B cell (primary cell): ENCODE measurements at places on chromosomes 5 and 9. TPM values are rescaled to one million over a fixed set of nuclear protein-coding genes. Genes with fewer than 3 reads are reported as not detected.

DNA sequence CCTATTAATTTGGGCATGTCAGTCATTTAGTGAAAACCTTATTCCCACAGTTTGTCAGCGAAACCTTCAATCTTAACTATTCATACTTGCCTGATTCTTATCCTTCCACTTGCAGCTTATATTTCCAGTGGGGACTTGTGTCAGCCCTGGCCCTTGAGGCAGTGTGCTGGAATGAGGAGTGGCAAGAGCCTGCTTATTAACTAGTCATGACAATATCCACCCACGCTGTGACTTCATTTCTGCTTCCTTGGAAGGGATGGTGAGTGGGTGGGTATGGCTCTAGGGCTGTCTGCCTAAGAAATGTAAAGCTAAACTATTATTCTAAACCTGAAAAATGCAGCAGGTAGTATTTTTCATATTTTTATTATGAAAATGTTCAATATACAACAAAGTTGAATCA, 34.0 kb upstream of the LURAP1L start:
- H3K36me3 ChIP-seq = no peaks in the 10 kb centered on the region
- no peaks in the 10 kb centered on the region for H3K27me3 ChIP-seq
- H3K27ac ChIP-seq = no peak overlapping the region
- no peaks in the 10 kb centered on the region for H3K4me1 ChIP-seq

DNA sequence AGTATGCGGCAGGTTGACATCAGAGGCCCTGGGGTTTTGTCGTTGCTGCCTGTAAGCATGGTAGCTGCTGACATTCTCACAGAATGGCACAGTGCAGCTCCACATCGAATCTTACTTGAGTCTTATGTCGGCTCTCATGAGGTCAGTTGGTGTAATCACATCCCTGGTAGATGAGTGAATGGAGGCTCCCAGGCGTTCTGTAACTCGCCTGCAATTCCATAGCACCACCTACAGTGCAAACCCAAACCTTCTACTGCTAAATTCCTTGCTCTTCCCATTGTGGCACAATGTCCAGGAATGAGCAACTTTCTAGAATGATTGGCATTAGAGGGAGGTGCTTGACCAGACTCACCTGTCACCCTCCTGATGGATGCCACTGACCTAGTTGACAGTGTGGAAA, 578.4 kb downstream of the CCDC171 start:
- no peaks in the 10 kb centered on the region for H3K4me1 ChIP-seq
- no peak for DNase-seq
- H3K27me3 ChIP-seq = no peaks in the 10 kb centered on the region
- H3K4me3 ChIP-seq = no peak overlapping the region

DNA sequence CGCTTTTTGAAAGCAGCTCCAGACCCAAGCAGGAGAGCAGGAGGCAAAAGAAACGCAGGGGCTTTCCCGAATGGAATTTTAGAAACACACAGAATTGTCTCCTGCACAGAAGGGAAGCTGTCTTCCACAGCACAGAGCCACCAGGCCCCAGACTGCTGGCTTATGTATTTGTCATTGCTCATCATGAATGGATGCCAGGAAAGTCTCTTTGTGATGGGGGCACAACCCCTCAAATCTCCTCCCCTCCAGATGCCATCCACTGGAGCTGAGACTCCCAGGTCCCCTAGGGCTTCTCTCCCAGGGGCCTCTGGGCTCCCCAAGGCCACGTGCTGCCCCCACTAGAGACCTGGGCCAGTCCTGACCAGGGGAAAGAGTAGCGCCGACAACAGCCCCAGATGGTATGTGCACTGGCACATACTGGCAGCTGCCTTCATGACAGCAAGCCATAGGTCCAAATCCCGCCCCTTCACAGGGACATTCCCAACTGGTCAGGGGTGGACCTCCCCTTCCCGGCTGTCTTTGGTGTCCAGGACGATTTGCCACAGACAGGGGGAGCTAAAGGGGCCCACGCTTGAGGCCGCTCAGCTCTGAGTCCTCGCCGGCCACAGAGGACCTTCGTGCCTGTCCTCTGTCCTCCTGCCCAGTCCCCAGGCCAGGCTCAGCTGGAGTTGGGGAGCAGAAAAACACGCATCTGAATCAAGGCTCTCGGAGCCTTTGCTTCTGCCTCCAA, 127.8 kb downstream of the KCNIP1 start:
- H3K27ac ChIP-seq = no peak overlapping the region
- H3K36me3 ChIP-seq = no peaks in the 10 kb centered on the region
- no peak for DNase-seq
- peaks cover 17% of the 10 kb centered on the region for H3K4me1 ChIP-seq
- H3K27me3 ChIP-seq = peaks cover 3% of the 10 kb centered on the region

Gene ANKRD33B
- 23.4 and 24.8 TPM in 2 replicates for total RNA-seq

DNA sequence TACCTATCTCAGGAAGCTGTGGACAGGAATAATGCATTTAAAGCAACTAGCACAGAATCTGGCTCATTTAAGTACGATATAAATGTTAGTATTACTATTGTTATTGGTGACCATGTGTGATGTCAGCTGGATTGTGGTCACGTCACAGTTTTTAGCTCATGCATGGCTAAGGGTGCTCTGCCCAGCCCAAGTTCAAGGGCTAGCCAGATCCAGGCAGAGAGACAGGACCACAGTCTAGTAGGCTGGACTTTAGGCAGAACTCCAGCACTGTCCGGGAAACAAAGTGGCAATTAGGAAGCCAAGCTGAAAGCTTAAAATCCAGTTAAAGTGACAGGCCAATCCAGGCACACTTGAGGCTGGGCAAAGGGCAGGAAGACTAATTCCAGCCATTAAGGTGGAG, 273.6 kb downstream of the ADAMTSL1 start:
- H3K36me3 ChIP-seq = no peaks in the 10 kb centered on the region
- no peak overlapping the region for H3K4me3 ChIP-seq
- DNase-seq = no peak
- H3K27ac ChIP-seq = no peak overlapping the region
- no peaks in the 10 kb centered on the region for H3K4me1 ChIP-seq

Gene RORB
- not detected in 2 replicates for total RNA-seq

Gene NR5A1
- total RNA-seq = not detected in 2 replicates

DNA sequence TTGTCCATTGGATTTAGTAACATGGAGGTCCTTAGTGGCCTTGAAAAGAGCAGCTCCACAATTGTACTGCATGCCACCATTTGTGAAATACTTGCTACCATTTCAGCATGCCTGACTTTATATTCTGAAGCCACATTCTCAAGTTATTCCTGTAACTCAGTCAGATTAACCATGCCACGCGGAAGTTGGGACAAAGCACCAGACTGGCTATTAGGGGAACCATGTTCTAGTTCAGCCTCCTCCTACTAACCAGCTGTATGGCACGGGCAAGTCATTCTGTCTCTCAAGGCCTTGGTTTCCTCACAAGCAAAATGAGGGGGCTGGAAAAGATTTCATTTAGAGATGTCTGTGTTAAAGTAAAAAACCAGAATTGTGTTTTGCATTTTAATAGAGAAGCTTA, 418.0 kb downstream of the PLK2 start:
- H3K4me1 ChIP-seq = no peaks in the 10 kb centered on the region
- DNase-seq = no peak
- no peak overlapping the region for H3K27ac ChIP-seq
- H3K36me3 ChIP-seq = no peaks in the 10 kb centered on the region

DNA sequence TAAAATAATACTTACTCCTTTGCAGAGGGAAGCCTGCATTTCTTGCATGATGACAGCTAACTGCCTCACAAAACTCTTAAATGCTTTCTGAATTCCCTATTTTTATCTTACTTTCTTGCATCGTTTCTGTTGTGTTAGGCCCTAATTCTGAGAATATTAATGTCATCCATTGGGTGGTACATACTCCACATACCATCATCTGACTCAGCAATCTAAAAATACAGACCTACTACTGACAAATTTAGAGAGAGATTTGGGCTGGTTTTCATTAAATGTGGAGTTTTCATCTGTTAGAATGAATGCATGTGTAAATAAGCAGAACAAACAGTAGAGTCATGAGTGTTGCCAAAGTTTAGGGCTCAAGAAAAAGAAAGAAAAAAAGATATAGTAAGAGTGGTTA, 26.5 kb upstream of the KCNN2 start:
- no peak overlapping the region for H3K27ac ChIP-seq
- DNase-seq = no peak
- H3K36me3 ChIP-seq = no peaks in the 10 kb centered on the region
- H3K4me1 ChIP-seq = no peaks in the 10 kb centered on the region
- no peak overlapping the region for H3K4me3 ChIP-seq
- no peaks in the 10 kb centered on the region for H3K27me3 ChIP-seq

DNA sequence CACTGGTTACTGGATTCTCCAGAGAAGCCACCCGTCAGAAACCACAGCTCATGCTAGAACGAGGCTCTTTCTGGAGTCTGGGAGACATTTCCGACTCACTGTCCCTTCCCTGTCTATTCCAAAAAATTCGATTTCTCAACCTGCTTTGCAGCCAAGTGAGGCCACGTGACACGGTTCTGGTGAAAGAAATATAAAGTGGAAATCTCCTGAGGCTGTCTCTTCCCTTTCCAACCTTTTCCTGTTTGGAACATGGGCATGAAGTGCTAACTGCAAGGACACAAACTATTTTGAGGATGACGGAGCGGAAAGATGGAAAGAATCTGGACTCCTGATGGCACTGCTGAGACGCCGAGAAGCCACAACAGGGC, 6.1 kb upstream of the PTGS1 start:
- DNase-seq = no peak
- H3K36me3 ChIP-seq = no peaks in the 10 kb centered on the region
- no peak overlapping the region for H3K4me3 ChIP-seq
- no peaks in the 10 kb centered on the region for H3K4me1 ChIP-seq

DNA sequence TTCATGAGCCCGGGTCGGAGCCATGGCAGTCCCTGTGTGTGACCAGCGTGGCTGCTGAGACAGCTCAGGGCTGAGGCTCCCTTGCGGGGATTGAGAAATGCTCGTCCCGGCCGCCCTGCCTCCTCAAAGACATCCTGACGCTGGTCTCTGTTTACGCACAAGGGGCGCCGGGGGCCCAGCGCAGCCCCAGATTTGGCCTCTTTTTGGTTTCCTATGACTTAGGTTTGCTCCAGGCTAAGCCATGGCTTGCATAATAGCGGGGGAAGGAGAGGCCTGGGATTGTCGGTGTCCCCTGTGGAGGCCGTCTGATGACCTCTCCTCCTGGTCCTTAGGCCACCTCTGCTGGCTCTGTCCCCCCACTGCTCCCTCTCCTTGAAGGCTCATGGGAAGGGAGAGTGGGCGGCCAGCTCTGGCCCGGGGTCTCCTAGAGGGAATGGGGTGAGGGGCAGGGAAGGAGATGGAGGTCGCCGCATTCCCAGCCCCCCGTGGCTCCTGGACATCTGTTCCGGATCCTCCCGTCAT, 3.5 kb downstream of the LAMC3 start:
- no peak overlapping the region for H3K27ac ChIP-seq
- H3K4me1 ChIP-seq = no peaks in the 10 kb centered on the region
- no peaks in the 10 kb centered on the region for H3K36me3 ChIP-seq
- H3K4me3 ChIP-seq = no peak overlapping the region
- no peak for DNase-seq

DNA sequence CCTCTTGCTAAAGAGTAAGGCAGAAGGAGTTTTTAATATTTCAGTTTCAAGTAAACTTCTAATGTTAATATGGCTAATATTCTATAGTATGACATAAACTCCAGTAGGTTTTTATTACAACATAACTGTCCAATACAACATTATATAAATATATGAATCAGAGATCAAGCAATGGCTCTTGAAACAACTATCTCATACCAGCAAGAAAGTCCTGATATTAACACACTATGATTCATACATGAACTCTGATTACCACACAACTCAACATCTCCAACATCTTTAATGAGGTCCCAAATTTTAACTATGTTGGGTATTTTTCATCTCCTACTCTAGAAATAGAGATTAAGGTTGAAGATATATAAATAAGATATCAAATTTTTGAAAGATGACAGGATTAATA, 878.3 kb downstream of the TLE1 start:
- no peaks in the 10 kb centered on the region for H3K27me3 ChIP-seq
- H3K4me3 ChIP-seq = no peak overlapping the region
- no peaks in the 10 kb centered on the region for H3K4me1 ChIP-seq

Gene ADAMTSL1
- total RNA-seq = not detected in 2 replicates

DNA sequence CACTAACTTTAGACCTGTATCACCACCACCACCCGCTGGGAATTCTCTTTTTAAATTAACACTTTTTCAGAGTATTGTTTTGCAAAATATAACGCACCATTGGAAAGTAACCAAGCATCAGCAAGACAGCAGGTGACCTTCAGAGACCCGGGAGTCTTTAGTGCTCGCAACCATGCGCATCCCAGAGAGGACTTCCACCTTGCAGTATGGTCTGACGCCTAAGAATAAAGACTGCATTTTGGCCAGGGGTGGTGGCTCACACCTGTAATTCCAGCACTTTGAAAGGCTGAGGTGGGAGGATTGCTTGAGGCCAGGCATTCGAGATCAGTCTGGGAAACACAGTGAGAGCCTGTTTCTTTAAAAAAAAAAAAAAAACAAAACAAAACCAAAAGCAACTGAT, 113.8 kb downstream of the MED27 start:
- H3K27me3 ChIP-seq = no peaks in the 10 kb centered on the region
- no peaks in the 10 kb centered on the region for H3K36me3 ChIP-seq
- H3K4me3 ChIP-seq = no peak overlapping the region

DNA sequence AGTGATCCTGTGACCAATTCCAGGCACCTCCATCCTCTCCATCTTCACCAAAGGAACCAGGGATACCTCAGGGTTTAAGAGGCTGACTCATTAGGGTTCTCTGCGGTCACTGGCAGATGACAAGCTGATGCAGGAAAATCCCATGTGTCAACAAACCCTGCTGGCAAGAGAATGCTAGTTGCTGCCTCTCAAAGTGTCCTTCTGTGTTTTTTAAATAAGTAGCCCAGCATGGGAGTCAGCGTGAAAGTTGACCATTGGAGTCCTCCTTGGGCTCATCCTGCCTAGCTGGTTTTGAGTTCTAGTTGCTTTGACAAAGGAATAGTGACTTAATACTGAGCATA, 200.2 kb downstream of the SLIT3 start:
- H3K36me3 ChIP-seq = no peaks in the 10 kb centered on the region
- H3K4me3 ChIP-seq = no peak overlapping the region
- H3K4me1 ChIP-seq = no peaks in the 10 kb centered on the region
- DNase-seq = no peak

- H3K4me1 ChIP-seq = no peaks in the 10 kb centered on the region
- no peaks in the 10 kb centered on the region for H3K27me3 ChIP-seq
- DNase-seq = no peak
These were observed 16.0 kb upstream of the SHC3 start for GRCh38 chr9:89194421-89195130.

Gene CCL21
- not detected in 2 replicates for total RNA-seq

DNA sequence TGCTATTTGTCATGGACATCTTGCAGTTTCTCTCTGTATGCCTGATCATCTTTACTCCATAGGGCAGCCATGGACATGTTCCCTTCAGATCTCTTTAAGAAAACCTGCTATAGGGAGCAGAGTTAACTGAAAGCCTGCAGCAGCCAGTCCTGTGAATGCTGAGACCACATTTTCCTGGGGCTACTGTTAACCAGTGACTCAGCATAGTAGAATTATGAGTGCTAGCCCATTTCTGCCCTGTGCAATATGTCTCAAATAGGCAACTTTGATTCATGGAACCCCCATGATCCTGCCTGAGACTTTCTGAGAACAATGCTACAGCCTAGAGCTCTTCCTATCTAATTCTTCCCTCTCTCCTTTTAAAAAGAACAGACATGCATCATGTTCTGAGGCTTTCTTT, 624.2 kb downstream of the CHSY3 start:
- H3K4me1 ChIP-seq = no peaks in the 10 kb centered on the region
- H3K4me3 ChIP-seq = no peak overlapping the region
- H3K36me3 ChIP-seq = no peaks in the 10 kb centered on the region
- no peak for DNase-seq

GRCh38 chr5:135433681-135434426, 13.3 kb downstream of the DCANP1 start:
- peaks cover 4% of the 10 kb centered on the region for H3K27me3 ChIP-seq
- H3K4me3 ChIP-seq = no peak overlapping the region
- H3K36me3 ChIP-seq = no peaks in the 10 kb centered on the region
- peaks cover 14% of the 10 kb centered on the region for H3K4me1 ChIP-seq
- no peak overlapping the region for H3K27ac ChIP-seq
